H9 (cell line): ENCODE measurements at places on chromosomes 16 and 17. TPM values are rescaled to one million over a fixed set of nuclear protein-coding genes. Genes with fewer than 3 reads are reported as not detected.

DNA sequence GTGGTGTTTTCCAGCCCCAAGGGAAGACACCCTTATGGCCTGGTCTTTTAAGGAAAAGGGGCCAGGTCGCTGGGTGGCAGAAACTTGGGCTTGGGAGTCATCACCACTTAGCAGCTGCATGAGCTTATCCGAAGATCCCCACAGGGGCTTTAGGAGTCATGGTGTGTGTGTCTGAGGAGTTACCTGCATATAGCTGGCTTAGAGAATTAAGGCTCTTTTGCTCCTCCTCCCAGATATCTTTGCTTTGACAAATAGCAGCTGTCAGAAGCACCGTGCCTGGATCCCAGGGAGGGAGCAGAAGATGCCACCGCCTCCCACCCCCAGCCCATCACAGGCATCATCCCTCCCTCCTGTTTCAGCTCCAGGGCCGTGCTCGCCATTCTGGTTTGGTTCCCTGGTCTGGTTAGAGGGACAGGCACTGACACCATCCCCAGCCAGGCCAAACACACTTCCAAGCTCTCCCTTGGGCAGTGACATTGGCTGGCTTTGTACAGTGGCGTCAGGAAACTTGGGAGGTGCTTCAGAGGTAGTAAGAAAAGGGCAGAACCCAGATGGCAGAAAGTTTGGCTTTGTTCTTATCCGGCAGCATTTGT, 17.4 kb downstream of the LDHD start:
- no peak for DNase-seq

- DNase-seq: no peak
Measured at GRCh38 chr16:72240466-72240865, 68.5 kb upstream of the PMFBP1 start.

GRCh38 chr17:73371285-73371684, 59.5 kb upstream of the CDC42EP4 start:
- DNase-seq: no peak

- DNase-seq: no peak
Measured at GRCh38 chr17:8063761-8064534, 23.6 kb downstream of the ALOX12B start.

- DNase-seq: no peak
Measured at GRCh38 chr17:65467156-65467555, 94.3 kb downstream of the AXIN2 start.

KRT28 gene
- not detected in 2 replicates for total RNA-seq

CD300LF gene
- total RNA-seq: not detected in 2 replicates

CHST5 gene
- total RNA-seq: 0.11 TPM in 1 of 2 replicates, not detected in the other
